Breast epithelium (tissue), 4 donors: ENCODE measurements at places on chromosomes 12 and 14. TPM values are rescaled to one million over a fixed set of nuclear protein-coding genes. Genes with fewer than 3 reads are reported as not detected.

DNA sequence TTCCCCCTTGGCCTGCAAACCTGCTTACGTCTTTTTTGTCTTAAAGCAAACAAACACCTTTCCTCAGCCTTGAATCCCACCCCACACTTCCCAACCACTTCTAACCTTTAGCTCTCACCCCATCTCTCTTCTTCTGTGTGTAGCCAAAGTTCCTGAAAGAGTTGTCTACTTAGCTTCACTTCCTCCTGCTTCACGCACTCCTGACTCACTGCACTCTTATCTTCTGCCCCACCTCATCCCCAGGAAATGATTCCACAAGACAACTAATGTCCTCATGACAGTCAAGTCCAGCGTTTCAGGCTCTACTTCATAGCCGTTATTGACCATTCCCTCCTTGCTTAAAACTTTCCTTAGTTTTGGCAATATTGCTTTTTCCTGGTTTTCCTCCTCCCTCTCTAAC, 22.4 kb downstream of the EIF2B2 start:
- DNase-seq = no peak

DNA sequence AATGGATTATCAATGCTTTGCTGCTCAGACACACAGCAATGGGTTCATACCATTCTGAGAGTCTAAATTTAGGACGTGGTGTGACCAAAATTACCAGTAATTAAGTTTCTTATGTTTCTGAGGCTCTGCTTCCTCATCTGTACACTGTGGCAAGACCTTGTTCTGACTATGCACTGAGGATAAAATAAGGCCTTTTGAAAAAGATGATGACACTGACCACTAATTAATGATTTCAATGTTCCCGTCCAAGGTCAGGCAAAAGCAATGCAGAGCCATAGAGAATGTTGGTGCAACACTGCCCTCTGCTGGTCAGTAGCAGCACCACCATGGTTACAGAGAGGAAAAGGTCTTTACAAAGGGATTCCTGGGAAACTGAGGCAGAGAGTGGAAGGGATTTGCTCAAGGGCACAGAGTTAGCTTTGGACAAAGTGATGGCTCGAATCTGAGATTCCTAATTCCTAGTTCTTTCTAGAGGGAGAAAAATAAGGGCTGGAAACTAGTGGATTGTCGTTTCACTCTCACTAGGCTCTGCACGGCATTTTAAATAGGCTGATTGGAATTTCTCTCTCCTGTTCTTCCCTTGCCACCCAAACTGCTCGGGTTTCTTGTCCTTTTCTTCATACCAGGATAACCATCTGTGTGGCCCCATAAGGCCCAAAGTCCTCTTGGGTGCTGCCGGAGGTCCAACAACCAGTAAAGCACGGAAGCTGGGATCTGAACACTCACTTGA, 22.3 kb upstream of the P2RX7 start:
- DNase-seq = peak; percentile 59

- no peak for DNase-seq
Measured at GRCh38 chr14:89654998-89655397, 238.0 kb upstream of the FOXN3 start.

GRCh38 chr14:32012571-32012970, 64.5 kb upstream of the ARHGAP5 start:
- DNase-seq = no peak

DNA sequence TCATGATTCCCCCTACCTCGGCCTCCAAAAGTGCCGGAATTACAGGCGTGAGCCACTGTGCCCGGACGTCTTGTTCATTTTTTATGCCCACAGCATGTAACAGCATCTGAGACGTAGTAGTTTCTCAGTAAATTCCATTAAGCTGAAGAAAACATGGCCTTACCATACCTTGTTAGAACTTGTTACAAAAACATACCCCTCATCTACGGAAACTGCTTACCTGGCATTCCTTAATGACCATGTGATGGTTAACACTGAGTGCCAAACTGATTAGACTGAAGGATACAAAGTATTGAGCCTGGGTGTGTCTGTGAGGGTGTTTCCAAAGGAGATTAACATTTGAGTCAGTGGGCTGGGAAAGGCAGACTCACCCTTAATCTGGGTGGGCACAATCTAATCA, 186.8 kb downstream of the CEP128 start:
- no peak for DNase-seq

GRCh38 chr12:75814851-75815754, 216.5 kb downstream of the PHLDA1 start:
- no peak for DNase-seq

DNA sequence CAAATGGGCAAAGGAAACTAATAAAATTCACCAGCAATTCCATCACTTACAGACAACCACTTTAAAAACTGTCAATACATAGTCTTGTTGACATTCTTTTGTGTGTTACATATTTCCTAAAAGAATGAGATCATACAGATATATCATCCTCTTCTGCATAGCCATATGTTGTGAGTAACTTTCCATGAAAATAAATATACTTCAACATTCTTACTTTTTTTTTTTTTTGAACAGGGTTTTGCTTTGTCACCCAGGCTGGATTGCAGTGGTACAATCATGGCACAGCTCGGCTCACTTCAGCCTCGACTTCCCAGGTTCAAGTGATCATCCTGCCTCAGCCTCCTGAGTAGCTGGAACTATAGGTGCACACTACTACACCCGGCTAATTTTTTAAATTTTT, 20.9 kb downstream of the ZC2HC1C start:
- DNase-seq = no peak

Gene PZP
- total RNA-seq = 0.80 TPM

GRCh38 chr14:54894995-54895394, 7.6 kb downstream of the GCH1 start:
- no peak for DNase-seq

- DNase-seq = no peak
Measured at GRCh38 chr12:116039081-116039480, 238.4 kb downstream of the MED13L start.

DNA sequence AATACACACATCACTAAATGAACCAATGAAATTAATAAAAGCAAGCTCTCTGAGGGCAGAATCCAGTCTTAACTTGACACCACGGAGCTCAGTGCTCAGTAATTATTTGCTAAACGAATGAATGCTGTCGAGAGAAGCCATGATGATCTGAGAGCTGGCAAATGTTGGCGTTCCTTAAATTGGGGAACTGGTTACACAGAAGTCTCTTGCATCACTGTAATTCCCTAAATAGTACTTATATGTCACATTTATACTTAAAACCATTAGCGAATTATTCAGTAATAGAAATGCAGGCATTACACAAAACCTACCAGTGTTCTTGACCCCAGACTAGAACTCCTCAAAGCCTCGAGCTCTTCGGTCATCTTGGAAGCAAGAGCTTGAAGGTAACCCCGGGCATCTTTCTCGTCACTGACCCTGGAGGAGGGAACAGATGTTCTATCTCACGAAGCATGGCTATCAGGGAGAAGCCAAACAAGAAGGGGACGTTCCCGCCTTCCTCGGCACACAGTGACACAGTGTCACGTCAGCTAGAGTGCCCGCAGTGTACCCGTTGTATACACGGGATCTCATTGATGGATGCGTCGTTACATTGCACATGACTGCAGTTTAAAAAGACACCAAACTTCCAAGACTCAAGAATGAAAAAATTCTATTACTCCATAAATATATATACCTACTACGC, 43.6 kb downstream of the AMN start:
- no peak for DNase-seq

GRCh38 chr12:2411616-2412304, 359.0 kb downstream of the CACNA1C start:
- no peak for DNase-seq

DNA sequence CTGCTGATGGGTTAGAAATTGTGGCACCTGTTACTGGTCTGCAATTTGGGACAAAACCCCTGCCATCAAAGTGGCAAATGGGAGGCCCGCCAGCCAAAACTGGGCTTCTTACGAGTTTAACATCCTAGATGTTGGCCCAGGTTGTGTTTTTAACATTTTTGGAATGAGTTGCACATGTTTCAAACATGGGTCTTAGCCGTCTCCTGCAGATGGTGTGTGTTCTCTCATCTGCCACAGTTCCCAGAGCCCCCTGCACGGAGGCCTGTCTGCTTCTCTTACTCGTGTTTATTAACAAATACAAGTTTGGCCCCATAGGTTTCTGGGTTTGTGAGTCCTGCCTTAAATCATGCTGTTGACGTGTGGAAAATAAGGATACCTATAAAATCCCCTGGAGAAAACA, 46.5 kb downstream of the CACNA2D4 start:
- peak; percentile 2 for DNase-seq

DNA sequence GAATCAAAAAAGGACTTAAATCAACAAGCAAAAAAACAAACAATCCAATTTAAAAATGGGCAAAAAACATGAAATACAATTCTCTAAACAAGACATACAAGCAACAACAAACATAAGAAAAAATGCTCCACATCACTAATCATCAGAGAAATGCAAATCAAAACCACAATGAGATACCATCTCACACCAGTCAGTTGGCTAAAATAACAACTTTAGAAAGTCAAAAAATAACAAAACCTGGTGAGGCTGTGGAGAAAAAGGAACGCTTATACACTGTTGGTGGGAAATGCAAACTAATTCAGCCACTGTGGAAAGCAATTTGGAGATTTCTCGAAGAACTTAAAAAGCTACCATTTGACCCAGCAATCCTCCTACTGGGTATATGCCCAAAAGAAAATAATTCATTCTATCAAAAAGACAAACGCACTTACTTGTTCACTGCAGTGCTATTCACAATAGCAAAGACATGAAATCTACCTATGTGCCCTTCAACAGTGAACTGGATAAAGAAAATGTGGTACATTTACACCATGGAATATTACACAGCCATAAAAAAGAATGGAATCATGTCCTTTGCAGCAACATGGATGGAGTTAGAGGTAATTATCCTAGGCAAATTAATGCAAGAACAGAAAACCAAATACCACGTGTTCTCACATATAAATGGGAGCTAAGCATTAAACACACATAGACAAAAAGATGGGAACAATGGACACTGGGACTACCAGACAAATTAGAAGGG, 26.9 kb downstream of the PRKD1 start:
- DNase-seq = no peak

- no peak for DNase-seq
Measured at GRCh38 chr14:57323721-57324120, 55.0 kb downstream of the AP5M1 start.
